Thoracic aorta (tissue), 2 donors: ENCODE measurements at places on chromosomes 11 and 22.

GRCh38 chr11:114236829-114237228 lies 59.4 kb upstream of the NNMT start:
- no peak for DNase-seq

DNA sequence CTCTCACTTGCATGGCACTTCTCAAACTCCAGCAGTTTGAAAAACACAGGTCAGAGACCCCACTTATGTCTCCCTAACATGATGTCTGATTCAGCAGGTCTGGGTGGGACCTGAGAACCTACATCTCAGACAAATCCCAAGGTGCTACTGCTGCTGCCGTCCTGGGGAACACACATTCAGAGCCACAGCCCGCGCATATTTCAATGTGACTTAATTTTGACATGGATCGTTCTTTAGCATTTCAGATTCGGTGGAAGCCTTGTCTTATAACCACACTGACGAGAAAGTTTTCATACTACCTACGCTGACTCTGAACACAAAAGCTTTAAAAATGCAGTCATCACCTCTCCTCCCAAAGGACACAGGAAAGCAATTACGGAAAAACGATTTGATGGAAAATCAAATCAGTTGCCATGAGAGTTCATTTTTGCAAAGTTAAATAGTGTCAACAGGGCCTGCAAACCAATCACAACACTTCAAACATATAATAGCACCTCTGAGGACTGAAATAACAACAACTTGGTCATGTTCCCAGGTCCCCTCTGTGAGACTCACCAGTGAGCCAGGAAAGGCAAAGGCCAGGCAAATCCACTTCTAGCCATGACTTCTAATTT lies 132.6 kb downstream of the SHANK2 start:
- DNase-seq, result no peak

- no peak for DNase-seq
Observed at GRCh38 chr11:122075016-122075415, 41.0 kb downstream of the BLID start.

GRCh38 chr22:29511126-29511862 lies 31.3 kb downstream of the NEFH start:
- no peak for DNase-seq

GRCh38 chr11:35811783-35812182 lies 132.1 kb upstream of the LDLRAD3 start:
- DNase-seq, result no peak

DNA sequence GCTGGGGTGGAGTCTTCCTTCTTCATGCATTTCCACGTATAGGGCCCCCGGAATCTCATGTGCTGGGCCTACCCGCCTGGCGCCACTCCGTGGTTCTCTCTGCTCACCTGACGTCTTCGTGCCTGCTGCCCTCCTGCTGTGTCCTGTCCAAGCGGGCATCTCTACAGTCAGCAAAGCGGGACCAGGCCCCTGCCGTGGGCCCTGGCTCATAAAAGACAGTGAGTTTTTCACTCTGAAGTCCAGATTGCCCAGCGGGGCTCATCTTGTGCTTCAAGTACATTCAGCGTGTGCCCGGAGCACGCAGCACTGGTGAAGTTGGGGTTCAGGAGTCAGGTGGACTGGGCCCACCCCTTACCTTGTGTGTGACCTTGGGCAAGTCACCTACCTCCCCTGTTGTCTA lies 17.4 kb downstream of the C11orf24 start:
- no peak for DNase-seq

- DNase-seq, result no peak
Observed at GRCh38 chr22:35315141-35315854, 15.6 kb downstream of the TOM1 start.

DNA sequence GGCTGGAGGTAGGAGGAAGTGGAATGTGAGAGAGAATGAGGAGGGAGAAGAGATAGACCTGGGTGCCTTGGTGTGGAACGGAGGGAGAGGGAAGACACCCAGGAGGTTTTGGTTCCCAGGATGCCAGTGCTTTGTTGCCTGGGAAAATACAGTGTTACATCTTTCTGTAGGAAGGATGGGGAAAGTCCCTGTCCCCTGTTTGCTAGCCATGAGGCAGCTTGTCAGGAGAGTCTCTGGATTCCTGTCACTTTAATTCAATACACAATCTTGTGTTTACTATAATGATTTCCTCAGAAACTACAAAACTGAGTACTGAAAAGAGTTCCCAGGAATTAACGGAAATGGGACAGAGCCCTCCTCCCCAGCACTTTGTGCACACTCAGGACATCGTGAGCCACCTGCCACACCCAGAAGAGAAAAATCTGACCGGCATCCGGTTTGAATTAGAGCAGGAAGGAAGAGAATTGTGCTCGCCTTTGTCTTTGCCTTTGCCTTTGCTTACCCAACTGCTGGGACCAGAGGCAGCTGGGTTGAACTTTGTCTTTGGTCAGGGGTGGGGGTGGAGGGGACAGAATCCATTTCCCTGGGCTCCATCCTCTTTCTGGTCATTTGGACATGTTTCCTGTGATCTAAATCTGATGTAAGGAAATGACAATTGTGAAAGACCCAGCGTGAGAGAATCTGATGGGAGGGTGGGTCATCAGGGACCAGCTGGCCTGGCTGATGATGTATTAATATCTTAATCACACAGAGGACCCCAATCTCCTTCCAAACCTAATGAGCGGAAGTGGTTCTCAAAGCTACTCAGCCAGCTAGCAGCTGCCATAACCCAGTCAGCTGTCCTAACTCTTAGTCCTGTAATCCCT lies 1.3 kb upstream of the LIMK2 start:
- DNase-seq, result no peak

- DNase-seq, result no peak
Observed at GRCh38 chr11:34719303-34719848, 98.5 kb downstream of the EHF start.

DNA sequence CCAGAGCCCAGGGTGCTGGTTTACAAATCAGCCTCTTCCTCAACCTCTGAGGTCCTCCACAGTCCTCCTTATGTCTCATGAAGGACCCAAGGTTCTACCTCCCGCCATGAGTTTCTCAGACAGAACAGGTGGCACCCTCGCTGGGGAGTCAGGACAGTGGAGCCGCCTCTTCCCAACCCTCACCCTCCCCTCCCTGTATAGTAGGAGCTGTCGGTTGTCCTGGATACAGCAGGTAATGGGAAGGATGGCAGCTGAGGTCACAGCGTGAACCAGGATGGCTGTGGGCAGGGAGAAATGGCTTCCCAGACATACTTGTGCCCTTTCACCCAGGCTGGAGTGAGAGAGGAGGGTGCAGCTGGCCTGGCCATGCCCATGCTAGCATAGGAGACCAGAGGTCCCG lies 134.6 kb downstream of the CHST1 start:
- no peak for DNase-seq

GRCh38 chr22:27682437-27682836 lies 119.1 kb downstream of the MN1 start:
- DNase-seq, result no peak
